ENCODE measurements at places on chromosomes 11 and 22. TPM values are rescaled to one million over a fixed set of nuclear protein-coding genes. Genes with fewer than 3 reads are reported as not detected.

GRCh38 chr22:49810363-49811019 is 17.2 kb downstream of the BRD1 start:
- no peak for DNase-seq

DNA sequence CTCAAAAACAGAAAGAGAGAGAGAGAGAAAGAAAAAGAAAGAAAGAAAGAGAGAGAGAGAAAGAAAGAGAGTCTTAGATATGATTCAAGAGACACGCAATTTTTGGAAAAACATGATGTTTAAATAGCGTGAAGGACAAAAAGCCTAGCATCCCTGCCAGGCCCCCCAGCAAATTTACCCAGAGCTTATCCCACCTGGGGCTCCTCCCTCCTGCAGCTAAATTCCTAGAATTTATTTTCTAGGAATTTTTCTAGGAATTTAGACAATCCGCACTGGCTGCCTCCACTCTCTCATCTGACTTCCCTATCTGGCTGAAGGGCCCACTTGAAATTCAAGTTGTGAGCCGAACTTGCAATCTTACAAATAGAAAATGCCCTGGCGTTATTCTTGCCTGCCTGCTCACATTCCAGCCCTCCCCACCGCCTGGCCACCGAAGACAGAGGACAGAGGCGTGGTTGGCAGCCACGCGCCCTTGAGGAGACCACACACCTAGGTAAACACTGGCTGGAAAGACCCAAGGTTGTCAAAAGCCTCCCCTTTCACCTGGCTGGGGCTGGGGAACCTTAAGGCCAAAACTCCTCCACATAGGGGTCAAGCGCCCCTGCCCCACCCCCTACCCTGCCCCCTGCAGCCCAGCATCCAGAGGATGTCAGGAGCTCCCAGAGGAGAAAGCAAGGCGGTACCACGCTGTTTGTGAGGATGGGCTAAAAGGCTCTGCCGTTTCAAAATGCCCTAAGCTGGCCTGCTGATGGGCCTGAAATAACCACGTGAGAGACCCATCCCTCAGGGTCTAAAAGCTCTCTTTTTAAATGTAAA is 42.2 kb downstream of the AHNAK start:
- no peak for DNase-seq

GRCh38 chr11:66448523-66448922 is 9.9 kb upstream of the MRPL11 start:
- DNase-seq = no peak

DNA sequence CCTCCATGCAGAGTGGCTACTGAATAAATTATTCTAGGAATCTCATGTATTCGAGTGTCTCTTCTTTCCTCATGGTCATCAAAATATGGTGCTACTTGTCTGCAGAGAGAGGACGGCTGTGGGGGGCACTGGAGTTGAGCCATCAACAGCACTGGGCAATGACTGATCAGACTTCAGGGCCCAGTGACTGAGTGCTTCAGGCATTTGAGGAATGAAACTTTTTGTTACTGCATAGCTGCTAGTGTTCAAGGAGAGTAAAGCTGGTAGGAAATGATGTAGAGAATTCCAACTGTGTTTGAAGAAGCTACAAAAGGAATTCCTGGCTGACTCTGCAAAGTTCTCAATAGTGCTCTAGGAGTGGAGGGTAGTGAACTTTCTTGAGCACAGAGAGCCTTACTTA is 277.7 kb downstream of the CADM1 start:
- no peak for DNase-seq

GRCh38 chr22:20107471-20107901 is 8.4 kb upstream of the RANBP1 start:
- no peak for DNase-seq

GRCh38 chr11:113474362-113475159 is 637 bp downstream of the DRD2 start:
- DNase-seq = peak; percentile 93

DNA sequence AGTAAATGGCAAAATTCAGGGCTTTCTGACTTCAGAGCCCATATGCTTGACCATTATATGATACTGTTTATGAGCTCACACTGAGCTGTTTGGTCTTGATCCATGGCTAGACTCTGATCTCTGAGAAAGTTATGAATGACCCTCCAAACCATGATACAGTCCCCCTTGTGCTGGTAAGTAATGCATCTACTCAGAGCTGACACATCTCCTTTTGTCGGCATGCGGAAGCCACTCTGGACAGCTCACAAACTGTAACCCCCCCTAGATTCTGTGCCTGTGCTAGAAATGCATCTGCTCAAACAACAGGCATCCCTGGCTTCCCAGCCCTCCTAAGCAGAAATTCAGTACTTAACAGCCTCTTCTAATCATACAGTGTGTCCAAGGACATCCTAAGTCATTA is 150.8 kb upstream of the RAG2 start:
- no peak for DNase-seq

DNA sequence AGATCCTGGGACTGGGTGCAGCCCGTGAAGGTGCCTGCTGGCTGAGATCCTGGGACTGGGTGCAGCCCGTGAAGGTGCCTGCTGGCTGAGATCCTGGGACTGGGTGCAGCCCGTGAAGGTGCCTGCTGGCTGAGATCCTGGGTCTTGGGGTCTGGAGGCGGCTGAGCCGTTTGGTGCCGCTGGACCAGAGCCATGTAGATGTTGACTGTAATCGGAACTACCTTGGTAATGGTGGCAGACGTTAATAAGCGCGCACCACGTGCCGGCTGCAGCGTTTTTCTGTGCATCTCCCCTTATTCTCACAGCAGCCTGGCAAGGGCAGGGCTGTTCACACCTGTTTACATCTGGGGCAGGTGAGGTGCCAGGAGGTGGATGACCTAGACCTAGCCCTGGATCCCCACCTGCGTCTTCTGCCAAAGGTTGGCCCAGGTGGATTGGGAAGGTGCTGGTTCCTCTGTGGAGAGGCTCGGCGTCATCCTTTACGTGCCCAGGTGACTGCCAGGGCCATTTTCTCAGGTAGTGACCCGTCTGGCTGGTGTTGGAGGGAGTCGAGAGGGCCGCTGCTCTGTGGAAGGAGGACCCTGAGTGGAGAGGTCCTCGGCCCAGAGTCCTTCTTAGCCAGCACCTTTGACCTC is 382.5 kb downstream of the TBC1D22A start:
- no peak for DNase-seq

DNA sequence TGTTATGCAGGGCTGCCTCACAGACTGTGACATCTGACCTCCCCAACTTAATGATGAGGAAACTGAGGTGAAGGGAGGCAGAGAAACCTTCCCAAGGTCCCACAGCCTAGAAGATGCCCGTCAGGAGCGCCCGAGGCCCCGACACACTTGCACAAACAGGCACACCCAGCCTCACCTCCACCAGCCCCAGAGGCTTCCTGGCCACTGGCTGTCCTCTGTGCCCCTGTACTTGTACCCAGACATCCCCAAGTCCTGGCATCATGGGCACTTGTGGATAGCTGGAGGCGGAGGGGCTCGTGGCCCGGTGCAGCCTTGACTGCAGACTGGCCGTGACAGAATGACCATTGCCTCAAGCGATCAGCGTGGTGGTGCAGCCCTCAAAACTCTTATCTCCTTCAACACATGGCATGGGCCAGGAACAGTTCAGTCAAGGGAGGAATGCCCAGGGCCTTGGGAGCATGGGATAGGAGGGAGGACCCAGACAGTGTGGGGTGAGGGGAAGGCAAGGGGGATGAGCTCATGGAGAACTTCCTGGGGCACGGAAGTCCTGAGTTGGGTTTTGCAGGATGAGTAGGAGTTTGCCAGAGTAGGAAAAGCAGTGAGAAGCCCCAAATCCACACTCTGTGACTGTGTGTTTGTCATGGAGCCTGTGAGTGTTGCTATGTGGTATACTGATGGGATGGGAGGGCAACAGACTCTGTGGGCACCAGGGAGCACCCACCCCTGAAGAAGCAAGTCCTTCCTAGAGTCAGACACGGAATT is 25.8 kb upstream of the PPARA start:
- no peak for DNase-seq

- DNase-seq = peak; percentile 45
Measured at GRCh38 chr11:102664001-102664752, 39.0 kb upstream of the MMP20 start.

DNA sequence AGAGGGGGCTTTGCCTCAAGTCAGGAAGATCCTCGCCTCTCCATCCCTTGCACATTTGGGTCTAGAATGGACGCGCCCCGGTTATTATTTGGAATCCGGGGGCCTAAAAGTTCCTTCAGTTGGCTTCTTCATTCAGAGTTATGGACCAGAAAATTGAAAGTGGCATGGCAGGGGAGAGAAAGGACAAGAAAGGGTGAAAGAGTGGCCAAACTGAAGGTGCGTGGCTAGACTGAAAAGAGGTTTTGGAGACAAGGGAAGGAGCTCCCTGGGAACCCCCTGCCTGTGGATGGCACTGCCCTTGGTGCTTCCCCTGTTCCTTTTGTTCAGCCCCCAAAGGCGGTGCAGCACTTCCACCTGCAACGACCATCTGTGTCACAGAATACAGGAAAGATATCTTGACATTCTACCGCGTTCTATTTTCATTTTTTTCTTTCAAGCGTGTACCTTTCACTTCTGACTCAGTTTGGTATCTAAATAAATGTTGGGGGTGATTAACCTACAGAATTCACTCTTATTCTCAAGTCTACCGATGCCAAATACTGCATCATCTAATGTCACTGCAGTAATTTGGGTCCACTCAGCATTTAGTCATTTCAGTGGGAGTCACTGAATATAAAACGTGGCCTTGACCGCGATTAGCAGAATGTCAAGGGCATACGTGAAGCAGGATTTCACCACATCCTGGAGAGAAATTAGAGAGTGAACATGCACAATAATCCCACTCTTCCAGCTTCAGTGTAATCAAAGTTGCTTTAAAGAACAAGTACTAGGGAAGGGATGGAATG is 88.1 kb upstream of the ARHGAP32 start:
- peak; percentile 92 for DNase-seq

GRCh38 chr11:132310390-132311375 is 940.3 kb downstream of the NTM start:
- DNase-seq = no peak

GRCh38 chr11:67119585-67120391 is 725 bp downstream of the KDM2A start:
- DNase-seq = peak; percentile 32

- DNase-seq = no peak
Measured at GRCh38 chr22:27323661-27324060, 477.9 kb downstream of the MN1 start.

DNA sequence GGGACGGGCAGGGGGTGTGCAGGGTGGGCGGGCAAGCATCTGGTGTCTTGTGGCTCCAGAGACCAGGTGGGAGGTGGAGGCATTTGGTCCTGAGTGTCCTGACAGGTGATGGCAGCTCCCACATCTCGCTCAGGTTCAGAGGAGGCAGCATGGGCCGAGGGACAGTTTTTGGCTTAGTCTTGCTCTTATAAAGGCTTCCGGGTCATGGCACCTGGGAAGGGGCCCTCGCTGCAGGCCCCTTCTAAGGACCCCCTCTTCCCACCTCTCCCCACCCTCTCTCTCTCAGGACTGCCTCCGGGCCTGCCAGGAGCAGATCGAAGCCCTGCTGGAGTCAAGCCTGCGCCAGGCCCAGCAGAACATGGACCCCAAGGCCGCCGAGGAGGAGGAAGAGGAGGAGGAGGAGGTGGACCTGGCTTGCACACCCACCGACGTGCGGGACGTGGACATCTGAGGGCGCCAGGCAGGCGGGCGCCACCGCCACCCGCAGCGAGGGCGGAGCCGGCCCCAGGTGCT is 9.9 kb downstream of the CCND1 start:
- DNase-seq = no peak

- no peak for DNase-seq
Measured at GRCh38 chr22:39039306-39040126, 1.1 kb upstream of the APOBEC3F start.

GRCh38 chr11:61589961-61590360 is 9.1 kb upstream of the SYT7 start:
- no peak for DNase-seq

DNA sequence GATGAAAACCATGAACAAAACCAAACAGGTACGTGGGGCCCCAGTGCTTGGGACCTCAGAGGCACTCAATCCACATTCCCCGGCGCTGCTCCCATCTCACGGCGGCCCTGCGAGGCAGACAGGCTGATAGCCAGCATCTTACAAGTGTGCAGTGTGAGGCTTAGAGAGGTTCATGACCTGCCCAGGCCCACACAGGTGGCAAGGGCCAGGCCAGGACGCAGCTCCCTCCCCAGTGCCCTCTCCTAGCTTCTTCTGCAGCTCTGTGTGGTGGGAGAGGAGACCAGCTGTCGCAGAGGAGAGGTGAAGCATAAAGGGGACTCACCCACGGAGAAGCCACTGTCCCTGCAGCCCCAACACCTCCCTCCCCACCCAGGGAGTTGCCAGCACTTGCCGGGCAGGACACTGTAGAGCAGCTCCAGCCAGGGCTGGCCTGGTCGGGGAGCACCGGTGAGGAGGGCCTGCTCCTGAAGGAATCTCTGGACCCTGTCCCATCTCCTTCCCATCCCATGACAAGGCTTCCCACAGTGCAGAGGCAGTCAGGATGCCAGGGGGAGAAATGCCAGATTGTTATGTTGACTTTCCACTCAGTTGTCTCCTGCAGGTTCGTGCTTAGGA is 92.4 kb upstream of the TMEM45B start:
- DNase-seq = no peak

- DNase-seq = no peak
Measured at GRCh38 chr22:44906248-44906936, 103.4 kb downstream of the PHF21B start.

DNA sequence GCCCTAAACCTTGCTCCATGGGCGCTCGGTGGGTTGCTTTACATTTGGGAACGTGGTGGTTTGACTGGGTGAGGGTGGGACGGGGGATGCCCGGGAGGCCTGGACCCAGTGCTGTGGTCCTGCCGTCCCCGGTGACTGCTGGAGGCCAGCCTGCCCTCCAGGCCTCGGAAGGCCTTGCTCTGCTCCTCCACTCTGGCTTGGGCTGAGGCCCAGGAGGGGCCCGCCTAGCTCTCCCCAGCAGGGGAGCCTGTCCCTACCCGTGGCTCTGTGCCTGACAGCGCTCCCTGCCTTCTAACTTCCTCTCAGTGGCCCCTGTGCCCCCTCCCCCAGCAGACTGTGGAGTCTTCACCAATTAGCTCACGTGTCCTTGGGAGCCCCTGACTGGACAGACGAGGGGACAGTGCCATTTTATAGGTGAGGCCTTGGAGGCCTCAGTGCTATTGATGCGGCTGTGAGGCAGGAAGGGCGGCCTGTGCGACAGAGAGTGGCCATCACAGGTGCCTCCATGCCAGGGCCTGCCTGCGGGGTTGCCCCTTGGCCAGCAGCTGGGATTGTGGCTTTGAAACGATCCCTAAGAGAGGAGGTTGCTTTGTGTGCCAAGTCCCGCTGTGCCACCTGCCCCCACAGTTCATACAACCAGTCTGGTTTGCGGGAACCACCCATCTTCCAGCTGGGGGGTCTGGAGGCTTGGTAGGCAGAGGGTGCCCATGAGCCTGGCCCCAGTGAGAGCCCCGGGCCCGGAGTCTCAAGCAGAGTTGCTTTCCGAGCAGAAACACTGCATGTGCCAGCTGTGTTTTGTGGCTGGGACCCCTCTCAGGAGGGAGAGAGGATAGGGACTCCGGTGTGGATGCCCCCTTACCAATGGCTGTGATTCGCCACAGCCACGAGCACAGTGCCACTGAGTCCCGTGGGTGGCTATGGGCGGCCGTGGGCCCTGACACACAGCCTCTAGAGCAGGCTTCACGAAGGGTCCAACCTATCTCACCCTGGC is 17.7 kb downstream of the TPCN2 start:
- DNase-seq = no peak

The BARX2 gene
- total RNA-seq = 0.47 TPM

The RPL27A gene
- total RNA-seq = 1,132 TPM

The IL17REL gene
- 0.04 TPM for total RNA-seq

The LRRC32 gene
- total RNA-seq = not detected

The HBE1 gene
- total RNA-seq = 0.62 TPM

The ART1 gene
- not detected for total RNA-seq

The ZDHHC24 gene
- total RNA-seq = 19.7 TPM

The CCDC116 gene
- total RNA-seq = not detected

The KCNQ1OT1 gene
- total RNA-seq = 1.5 TPM
